ENCODE measurements at places on chromosomes 1 and 21.

DNA sequence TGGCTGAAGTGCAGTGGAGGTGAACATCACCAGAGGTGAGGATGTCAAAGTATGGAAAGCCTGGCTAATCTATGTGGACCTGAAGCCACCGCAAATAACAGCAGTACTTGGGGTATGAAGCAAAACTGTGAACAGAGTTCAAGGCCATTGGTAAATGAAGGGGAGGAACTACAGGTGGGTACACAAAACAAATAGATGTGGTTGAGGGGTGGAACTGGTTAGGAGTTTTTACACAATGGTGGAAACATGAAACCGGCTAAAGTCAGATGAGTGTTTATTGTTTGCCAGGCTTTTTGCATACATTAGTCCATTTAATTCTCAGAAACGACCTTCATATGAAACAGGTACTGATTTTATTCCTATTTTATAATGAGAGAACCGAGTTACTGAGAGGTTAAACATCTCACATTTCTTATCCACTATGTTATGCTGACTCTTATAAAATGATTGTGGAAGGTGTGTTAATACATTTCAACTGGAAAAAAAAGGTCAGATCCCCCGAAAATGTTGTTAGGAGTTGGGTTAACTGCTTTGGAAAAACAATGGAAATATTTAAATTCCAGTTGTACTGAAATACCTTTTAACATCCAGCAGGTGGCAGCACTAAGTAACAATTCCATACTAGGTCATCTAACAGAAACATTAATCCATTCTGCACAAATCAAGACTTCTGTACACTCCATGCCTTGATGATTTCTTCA is 44.3 kb upstream of the GTF2B start:
- DNase-seq, result peak; percentile 20

GRCh38 chr21:46110499-46111192 is 12.7 kb downstream of the COL6A2 start:
- peak; percentile 16 for DNase-seq

DNA sequence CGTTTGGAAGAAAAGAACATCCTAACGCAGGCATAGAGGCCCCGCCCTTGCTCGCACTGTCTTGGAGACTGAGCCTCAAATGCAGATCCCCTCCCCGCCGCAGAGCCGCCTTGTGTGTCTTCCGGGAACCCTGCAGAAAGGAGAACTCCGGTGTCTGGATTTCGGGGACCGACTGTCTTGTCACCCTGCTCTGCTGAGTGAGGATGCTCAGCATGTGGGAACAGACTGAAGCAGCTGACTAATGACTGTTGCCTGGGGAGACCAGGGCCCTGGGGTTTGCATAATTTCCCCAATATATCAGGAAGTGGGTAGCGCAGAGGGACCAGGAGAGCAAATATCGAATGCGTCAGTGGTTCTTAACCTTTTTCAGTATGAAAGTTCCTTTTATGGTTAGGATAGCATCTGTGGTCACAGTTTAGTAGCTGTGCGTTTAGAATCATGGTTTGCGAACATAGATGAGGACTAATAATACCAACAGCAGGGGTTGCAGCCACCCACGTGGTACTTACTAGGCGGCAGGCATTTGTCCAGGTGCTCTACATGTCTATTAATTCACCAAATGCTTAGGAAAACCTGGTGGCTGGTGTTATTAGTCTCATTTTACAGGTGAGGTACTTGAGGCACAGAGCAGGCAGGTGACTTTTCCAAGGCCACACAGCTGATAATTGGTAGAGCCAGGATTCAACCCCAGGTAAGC is 14.3 kb downstream of the GPR137B start:
- no peak for DNase-seq

DNA sequence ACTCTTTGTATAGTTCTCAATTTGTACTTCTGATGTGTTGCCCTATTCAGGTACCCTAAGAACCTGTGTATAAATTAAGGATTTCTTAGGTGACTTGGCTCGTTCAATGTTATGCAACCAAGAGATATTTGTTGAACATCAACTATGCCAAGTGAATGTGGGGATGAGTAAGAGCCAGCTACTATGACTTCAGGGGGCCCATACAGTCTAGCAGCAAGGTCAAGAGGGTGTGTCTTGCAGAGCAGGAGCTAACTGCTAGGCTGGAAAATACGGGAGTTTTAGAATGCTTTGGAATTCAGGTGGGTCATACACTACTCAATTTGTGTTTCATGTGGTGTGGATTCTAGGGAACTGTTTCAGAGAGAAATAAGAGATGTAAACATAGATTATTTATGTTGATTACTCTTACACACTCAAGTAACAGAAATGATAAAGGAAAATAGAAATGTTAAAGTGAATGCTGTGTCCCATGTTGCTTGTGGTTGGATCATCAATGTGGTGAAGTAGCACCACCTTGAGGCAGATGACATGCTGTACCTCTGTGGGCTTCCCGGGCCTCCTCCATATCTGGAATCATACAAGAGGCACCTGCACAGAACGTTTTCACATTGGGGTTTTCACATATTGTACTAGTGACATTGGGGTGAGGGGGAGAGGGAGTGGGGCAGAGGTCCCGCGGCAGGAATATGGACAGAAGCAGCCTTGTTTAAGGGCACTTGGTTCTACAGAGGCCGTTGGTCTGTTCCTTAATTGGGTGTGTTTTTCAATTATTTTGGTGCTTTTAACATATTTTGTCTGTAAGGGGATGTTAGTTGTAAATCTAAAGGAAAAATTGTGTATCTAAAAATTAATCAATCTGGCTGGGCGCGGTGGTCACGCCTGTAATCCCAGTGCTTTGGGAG is 12.4 kb downstream of the ARPC5 start:
- peak; percentile 73 for DNase-seq

DNA sequence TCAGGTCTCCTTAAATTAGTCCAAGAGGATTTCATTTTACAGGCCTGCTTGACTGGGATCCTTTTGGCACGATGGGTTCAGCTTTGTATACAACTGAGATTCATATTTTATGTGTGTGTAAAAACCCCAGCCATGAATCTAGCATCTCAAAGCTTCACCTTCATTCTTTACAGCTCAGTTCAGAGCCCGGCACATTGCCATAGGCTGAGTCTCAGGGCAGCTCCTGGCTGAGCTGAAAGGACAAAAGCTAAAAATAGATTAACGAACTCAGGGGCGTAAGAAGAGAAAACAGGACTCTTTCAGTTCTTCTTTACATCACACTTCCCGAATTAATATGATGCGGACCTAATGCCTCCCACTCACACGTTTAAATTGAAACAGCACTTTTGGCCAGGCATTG is 262.8 kb upstream of the PBX1 start:
- no peak for DNase-seq

GRCh38 chr1:90924982-90925381 is 96.9 kb downstream of the ZNF644 start:
- no peak for DNase-seq

GRCh38 chr1:88892357-88892877 is 1.1 kb upstream of the GTF2B start:
- peak; percentile 50 for DNase-seq

DNA sequence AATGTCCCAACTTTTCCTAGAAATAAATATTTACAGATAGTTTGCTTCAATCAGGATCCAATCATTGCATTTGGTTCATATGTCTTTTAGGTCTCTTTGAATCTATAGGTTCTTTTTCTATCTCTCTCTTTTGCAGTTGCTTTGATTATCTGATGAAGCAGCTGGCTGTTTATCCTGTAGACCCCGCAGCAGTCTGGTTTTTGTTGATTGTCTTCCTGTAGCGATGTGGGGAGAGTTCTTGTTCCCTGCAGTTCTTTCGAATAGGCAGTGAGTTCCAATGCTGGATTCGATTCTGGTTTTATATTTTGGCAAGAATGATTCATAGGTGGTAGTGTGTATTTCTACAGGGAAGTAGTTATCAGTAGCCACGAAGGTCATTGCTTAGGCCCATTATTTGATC is 7.4 kb upstream of the MIXL1 start:
- no peak for DNase-seq

- no peak for DNase-seq
These were observed 5.1 kb upstream of the HMGCS2 start for GRCh38 chr1:119773711-119774241.

GRCh38 chr1:162357681-162358266 is 18.9 kb downstream of the SPATA46 start:
- DNase-seq, result peak; percentile 6

DNA sequence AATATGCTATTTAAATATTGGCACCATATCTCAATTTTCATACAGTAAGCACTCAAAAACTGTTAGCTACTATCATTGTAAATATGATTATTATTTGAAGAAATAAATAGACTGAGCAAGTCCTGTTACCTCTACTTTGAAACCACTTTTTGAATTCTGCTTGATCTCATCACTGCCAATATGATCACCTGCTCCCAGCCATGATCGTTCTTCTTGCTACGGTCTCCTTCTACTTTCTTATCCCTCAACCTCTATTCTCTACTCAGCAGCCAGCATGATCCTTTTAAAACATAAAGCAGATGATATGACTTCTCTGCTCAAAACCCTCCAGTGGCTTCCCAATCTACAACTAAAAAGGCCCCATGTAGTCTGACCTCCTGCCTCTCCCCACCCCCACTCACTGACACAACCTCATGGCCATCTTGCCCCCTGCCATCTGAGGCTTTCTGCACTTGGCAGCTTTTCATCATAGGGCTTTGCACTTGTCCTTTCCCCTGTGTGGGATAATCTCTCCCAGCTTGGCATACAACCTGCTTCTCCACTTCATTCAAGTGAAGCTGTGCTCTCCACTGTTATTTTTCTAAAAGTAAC is 27.2 kb downstream of the CD34 start:
- no peak for DNase-seq

DNA sequence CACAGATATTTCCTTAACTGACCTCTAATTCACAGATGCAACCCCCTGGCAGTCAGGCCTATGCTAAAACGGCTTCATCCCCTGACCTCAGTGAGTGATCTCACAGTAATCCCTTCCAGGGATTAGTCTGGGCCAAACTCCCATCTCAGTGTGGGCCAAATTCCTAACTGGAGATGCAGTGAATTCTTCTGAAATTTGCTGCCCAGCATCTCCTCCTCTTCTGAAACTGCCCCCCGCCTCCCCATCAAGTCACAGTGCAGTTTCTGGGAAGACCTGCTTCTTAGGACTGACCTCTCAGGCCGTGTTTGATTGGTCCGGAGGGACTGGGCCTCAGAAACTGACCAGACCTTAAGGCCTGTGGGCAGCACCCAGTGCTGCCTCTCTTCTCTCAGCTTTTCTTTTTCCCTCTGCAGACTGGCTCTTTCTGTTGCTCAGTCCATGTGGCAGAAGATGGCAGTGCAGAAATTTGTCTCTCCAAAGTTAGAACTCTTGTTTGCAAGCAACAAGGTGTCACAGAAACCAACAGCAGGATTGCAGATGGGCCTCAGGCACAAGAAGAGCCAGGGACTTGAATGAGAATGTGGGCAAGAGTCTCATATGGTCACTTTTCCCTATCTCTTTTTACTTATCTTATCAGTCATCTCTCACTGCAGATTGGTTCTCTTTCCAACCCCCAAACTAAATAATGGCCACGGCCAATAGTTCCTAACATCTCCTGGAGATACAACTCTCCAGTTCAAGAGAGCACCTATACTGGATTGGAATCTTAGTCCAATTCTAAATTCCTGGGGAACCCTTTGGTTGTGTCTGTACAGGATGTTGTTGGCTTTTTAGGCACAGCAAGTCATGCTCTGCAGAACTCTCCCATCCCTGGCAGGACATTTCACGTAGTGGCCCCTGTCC is 95.5 kb upstream of the RALGPS2 start:
- peak; percentile 81 for DNase-seq

DNA sequence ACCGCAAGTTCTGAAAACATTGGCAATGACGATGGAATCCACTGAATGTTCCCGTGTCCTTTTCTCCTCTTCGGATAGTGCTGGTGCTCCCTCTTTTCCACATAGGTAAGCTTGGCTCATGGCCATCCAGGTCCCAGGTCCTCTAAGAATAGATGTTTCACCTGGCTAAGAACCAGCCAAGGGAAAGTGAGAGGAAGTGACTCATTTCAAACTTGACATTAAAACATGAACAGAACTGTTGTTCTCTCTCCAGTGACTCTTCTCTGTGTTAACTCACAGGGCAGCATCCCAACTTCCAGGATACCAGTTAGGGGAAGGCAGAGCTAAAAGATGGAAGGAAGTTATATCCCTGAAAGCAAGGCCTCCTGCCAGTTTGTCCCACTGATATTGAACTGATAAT is 493.8 kb upstream of the CHRM3 start:
- DNase-seq, result no peak

DNA sequence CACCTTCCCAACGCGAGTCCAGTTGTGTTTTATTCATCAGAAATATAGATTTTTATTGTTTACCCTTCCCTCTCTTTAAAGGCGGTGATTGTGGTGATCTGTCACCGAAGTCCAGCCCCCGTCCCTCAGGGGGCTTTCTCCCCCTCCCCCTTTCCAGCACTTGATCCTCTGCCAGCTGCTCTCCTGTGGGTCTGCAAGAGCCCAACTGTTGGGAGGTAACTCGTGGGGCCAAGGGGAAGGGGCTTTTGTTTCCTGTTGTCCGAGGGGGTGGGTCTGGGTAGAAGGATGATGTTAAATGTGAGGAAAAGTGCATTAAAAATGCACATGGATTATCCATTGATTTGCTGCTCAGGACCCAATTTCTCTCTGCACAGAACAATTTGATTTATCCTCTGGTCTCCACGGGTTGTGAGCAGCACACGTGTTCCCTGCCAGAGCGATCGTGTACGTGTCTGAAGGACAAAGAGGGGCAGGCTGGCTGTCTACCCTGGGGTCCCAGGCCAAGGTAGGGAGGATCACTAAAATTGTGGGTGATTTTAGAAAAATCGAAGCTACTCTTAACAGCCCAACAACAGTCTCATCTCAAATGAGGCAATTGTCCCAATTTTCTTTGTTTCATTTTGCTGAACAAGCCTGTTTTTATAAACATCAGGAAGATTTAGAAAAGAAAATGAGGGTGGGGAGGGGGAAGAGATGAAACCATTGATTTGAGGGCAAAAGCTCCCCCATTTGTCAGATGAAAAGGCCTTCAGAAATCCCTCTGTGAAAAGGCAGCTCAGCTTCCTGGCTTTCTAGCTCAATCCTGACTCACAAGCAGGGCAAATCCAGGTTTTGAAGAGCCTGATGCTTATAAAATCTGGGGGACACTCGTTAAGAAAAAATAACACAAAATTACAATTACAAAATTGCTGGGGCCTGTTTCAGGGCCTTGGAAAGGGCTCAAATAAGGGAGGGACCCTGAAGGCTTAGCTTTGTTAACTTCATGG is 176.2 kb downstream of the RHOU start:
- no peak for DNase-seq

DNA sequence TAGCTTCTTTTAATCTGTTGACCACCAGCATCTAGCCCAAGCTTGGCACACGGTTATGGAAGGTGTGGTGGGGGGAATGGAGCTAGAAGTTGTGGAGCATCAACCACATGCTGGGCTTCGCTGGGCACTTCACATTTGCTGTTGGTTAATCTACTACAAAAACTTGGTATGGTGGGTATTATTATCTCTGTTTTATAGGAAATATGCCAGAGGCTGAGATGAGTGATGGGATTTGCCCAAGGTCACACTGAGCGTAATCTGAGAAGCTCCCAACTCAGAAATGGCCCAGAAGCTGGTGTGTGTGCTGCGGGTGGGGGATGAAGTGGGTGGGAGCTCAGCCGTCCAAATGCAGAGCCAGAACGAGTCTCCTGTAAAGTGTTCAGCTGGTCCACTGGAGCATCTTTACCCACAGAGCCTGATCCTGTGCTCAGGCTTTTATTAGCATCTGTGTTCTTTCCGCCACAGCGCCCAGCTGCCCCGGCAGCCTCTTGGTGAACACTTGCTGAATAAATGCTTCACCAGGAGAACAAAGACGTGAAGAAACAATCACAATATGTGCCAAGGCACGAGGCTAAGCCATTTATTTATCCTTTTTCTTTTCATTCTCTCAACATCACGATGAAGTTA is 98.6 kb upstream of the JUN start:
- no peak for DNase-seq

- no peak for DNase-seq
These were observed 19.9 kb downstream of the MX2 start for GRCh38 chr21:41381731-41382130.

GRCh38 chr1:167964646-167965045 is 27.8 kb upstream of the MPC2 start:
- DNase-seq, result no peak
